Stimulated activated CD8-positive, alpha-beta memory T cell treated with anti-CD3 and anti-CD28 coated beads, Interleukin-15, amount 100 ng/mL, for 4 hours (primary cell): ENCODE measurements at places on chromosomes 6 and 20.

DNA sequence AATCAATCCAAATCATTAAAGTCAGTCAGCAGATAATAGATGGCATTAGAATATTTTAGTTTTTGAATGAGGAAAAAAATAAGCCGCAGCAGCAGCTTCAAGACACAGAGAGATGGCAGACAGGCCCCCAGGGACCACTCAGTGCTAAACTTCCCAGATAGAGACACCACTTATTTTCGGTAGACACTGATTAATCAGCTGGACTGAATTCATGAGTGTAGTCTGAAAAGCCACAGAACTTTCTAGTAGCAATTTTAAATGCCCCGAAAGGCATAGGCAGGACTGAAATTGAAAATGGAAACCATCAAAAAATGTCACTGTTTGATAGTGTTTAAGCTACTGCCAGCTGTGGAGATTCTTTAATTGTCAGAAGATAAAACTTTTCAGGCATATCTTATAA is 3.1 kb upstream of the CLDN20 start:
- DNase-seq = no peak

DNA sequence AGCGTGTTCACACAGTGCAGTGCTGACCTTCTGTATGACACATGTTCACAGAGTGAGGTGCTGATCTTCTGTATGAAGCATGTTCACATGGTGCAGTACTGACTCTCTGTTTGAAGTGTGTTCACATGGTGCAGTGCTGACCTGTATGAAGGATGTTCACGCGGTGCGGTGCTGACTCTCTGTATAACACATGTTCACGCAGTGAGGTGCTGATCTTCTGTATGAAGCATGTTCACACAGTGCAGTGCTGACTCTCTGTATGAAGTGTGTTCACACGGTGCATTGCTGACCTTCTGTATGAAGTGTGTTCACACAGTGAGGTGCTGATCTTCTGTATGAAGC is 10.8 kb upstream of the SERPINB1 start:
- DNase-seq = no peak

GRCh38 chr6:167678102-167679101 is 148.3 kb upstream of the AFDN start:
- no peak for DNase-seq

GRCh38 chr6:26175428-26176181 is 88.4 kb downstream of the HFE start:
- DNase-seq = peak; percentile 31
